NCI-H1694 treated with DMSO at 0.1 percent for 48 hours (cell line): ENCODE measurements at places on chromosomes 4 and X.

DNA sequence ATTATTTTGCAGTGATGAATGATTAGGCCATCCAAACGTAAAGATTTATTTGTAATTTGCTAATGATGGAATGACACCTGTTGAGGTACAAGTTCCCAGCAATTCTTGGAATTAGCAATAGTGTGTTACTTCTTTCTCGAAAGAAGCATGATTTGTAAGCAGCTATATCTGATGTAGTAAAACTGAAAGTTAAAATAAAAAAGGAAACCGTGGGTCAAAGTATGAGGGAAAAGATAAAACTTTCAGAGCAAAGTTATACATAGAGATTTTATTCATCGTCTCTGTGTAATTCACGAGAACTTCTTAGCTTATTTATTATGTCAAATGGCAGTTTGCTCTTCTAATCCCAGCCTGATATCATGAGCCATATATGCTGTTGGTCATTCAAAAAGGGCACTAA lies 59.0 kb downstream of the NFKB1 start:
- DNase-seq, result no peak

DNA sequence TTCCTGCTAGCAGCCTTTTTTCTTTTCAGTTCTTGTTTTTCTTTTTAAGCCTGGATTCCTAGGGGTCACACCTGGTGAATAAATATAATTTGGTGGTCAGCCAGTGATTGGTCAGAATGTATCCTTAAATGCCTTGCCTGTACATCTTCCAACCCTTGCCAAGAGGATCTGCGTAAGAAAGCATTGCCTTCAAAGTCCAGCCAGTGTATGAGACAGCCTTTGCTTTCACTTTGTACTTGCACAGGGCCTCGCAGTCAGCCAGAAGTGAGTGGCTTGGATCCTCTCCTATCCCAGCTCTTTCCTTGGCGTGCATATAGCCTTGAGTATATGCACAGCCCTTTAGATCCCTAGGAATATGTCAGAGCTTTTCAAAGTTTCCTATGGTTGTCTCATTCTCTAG lies 22.2 kb downstream of the KANTR start:
- DNase-seq, result no peak

GRCh38 chr4:125016892-125017299 lies 297.9 kb upstream of the FAT4 start:
- DNase-seq, result no peak

DNA sequence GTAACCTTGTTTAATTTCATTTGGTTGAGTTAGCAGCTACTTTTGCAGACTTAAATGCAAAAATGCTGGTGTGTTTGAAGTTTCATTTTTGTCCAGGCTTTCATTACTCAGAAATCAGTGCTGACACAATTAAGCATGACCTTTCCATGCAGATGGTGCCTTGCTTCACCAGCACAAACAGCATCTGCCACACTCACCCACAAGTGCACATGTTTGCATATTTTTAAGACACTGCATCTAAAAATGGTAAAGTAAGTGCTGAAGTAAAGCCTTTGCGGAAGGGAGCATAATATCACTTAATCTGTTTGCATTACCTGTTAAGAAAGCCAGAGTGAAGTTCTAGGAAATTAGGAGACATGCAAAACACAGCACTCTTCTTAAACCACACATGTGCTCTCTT lies 7.3 kb upstream of the DAPP1 start:
- DNase-seq, result no peak

DNA sequence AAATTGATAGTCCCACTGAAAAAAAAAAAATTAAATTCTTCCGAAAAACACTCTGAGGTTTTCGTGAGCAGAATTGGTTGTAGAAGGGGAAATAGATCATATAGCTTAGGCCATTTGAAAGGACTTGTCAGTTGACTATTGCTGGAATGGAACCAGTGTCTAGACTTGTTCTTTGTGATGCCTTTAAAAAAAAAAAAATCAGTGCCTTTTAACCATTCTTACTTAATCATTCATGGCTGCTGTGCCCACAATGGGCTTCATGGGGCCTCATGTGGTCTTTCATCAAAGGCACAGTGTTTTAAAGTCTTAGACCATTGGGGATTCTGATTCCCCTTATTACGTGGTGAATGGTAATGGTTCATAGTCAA lies 139.3 kb downstream of the AFF1 start:
- DNase-seq, result no peak

DNA sequence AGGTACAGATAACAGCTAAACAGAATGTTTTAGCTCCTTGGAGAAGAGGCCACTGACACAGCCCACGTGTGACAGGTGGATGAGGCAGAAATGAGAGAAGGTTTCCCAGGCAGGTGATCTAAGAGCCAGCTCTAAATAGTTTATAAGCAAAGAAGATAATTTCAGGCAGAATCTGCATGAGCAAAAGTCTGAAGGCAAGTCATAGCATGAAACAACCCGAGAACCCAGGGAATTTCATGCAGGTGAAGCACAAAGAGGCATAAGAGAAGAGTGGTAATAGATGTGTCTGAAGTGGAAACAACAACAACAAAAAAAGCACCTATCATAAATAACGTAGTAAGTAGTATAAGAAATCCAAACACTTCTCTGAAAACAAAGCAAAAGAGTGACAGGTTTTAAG lies 275.8 kb upstream of the CPEB2 start:
- no peak for DNase-seq

- no peak for DNase-seq
Measured at GRCh38 chrX:119442286-119442685, 26.0 kb upstream of the SLC25A5 start.

DNA sequence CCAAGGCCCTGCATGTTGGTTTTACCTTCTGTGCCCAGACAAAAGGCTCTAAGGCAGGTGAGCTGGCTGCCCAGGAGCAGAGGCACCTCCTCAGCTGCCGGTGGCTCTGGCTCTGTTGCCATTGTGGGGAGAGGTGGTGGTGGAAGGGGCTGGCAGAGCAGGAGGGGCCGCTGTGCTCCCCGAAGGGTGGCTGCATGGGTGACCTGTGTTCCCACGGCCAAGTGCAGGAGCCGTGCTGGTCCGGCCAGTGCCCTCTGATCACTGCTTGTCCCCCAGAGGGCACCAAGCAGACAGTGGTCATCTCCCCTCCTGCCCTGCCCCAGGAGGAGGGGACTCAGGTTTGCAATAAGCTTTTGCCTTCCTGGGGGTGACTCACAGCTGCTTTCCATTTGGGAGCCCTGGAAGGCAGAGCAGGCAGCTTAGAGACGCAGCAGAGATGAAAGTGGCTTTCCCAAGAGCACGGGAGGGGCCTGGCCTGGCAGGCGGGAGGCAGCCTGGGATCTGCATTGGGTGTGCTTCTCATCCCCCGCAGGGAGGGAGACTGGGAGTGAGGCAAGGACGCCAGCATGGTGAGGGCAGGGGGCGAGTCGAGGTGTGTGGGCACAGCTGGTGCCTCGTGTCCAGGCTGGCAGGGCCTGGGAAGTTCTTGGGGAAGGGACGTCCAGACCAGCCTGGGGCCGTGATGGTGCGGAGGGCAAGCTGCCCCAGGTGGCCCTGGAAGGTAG lies 28.7 kb downstream of the DOK7 start:
- no peak for DNase-seq
